NCI-H2029 treated with DMSO at 0.1 percent for 48 hours (cell line): ENCODE measurements at places on chromosomes 6 and 20.

DNA sequence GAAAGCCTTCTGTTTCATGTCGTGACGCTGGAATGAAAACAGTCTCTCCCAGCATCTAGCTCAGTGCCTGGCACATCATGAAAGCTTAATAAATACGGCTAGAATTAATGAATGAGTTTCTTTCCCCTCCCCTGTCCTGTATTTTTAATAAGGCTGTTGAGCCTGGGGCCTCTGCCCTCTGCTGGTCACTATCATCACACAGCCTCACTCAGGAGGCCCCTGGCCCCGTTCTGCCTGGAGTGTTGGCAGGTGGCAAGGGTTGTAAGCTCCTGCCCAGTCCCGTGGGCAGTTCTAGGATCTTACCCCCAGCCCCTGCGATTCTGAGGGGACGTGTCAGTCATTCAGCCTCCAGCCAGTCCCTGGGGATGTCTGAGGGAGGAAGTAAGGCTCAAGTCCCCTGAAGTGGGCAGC, 41.4 kb downstream of the PHACTR3 start:
- DNase-seq, result no peak

DNA sequence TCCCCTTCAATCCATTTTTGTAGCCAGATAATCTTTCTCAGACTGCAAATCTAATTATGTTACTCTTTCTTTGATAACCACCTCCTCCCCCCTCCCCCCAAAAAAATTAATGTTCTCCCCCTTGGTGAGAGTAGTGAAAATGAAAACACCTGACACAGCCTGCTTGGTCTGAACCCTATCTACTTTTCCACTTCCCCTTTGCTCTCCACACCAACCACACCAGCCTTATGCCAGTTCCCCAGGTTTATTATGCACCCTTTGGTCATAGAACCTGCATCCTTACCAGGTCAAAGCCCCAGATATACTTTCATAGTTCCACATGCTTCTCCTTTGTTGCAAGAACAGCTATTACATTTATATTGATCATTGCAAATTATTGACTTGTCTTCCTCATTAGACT, 19.4 kb downstream of the PFDN4 start:
- DNase-seq, result no peak

DNA sequence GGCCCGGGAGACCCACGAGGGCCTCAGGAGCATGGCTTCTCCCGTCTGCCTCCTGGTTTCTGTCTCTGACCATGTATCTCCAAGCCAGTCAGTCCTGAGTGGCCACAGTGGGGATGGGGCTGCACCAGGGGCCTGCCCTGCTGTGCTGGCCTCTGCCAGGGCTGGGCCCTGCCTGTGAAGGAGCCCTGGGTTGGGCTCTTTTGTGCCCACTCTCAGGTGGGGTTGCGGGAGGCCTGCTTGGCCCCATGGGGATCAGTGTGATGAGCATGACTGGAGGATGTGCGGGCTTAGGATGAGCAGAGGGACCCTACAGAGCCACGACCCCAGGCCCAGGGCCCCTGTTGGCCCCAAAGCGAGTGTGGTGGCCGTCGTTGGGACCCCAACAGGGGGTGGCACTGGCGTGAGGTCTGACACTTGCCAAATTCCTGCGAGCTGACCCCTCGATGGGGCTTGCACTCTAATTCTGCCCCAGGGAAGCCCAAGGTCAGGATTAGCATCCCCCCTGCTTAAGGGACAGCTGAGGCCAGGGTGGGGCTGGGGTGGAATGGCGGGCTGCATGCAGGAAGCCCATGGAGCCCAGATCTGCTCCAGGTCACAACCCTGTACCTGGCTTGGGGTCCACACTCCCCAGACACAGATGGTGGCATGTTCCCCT, 90.0 kb upstream of the BHLHE23 start:
- DNase-seq, result no peak

GRCh38 chr6:93418033-93418407, 1.3 kb downstream of the EPHA7 start:
- no peak for DNase-seq

DNA sequence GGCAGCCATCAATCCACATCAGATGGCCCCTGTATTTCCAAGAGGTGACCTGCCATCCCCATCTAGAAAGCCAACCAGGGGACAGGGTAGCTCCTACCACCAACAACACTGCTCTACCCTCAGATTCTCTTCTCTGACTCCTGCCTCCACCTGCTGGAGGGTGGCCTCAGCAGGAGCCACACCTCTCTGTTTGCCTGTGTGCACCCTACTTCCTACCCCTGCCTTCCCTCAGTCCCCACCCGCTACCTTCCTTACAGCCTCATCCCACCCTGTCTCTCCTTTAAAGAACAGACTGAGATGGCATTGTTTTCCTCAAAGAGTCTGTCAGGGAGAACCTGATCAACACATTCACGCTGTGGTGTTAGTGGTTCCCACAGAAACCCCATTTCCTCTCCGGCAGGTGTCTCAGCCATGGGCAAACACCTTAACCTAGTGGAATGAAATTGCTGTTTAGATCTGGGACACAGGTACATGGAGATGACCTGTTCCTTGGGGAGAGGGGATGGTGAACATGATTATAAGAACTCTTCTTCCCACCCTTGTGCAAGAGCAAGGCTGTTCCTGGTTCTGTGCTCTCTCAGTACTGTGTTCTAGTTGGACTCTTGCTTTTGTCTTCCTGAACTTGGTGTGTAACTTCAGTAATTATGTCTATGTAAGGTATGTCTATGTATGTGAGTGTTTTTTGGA, 1.8 kb downstream of the ENTPD6 start:
- no peak for DNase-seq

DNA sequence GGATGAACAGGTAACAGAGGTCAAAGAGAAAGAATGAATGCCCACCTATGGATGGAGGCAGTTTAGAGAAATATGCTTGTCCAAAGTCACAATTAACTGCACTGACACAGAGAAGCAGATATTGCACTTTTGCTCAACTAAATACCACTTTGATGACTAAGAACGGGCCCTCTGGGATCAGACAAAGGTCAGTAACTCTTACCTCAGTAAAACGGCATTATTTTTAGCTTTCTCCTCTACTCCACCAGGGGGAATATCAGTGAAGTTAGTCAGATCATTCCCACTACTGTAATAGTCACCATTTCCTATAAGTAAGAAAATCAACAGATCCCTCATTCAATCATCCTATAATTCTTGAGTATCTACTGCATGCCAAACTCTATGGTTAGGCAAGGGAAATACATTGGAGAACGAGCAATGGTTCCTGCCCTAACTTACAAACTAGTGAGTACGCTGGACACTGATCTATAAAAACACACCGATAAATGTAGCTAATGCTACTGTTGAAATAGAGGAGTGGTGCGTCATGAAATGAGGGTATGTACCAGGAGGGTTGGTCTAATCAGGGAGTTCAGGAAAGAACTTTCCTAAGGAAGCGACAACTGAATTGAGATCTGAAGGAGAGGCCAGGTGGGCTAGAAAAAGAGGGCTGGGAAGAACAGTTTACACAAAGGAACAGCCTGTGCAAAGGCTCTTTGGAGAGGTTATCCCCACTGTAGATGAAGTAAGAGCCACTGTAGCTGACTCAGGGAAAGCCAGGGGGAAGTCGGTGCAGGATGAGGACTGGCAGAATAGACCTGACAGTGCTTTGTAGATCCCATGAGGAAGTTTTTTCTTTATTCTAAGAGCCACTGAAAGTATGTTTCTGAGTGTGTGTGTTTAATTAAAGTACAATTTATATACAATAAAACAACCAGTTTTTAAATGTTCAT, 9.2 kb downstream of the ECI2 start:
- no peak for DNase-seq

GRCh38 chr6:109910571-109910970, 67.5 kb upstream of the GPR6 start:
- no peak for DNase-seq

DNA sequence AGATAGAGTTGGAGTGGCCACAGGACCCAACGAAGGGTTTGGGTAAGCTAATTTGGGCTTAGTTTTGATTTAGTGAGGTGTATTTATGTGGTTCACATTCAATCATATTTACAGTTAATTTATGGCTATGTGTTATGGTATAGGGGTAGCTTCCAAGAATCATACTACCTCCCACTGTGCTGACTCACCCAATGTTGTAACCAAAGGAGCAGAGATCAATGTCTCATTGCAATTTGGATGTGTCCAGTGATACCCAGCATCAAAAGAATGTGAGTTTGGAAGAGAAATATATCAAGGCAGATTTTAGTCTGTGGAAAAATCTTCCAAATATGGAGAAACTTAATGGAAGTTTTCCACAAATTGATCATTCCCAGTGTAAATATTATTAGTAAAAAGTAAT, 25.3 kb upstream of the SMIM8 start:
- no peak for DNase-seq

GRCh38 chr6:84466511-84466910, 239.1 kb upstream of the CEP162 start:
- DNase-seq, result no peak

DNA sequence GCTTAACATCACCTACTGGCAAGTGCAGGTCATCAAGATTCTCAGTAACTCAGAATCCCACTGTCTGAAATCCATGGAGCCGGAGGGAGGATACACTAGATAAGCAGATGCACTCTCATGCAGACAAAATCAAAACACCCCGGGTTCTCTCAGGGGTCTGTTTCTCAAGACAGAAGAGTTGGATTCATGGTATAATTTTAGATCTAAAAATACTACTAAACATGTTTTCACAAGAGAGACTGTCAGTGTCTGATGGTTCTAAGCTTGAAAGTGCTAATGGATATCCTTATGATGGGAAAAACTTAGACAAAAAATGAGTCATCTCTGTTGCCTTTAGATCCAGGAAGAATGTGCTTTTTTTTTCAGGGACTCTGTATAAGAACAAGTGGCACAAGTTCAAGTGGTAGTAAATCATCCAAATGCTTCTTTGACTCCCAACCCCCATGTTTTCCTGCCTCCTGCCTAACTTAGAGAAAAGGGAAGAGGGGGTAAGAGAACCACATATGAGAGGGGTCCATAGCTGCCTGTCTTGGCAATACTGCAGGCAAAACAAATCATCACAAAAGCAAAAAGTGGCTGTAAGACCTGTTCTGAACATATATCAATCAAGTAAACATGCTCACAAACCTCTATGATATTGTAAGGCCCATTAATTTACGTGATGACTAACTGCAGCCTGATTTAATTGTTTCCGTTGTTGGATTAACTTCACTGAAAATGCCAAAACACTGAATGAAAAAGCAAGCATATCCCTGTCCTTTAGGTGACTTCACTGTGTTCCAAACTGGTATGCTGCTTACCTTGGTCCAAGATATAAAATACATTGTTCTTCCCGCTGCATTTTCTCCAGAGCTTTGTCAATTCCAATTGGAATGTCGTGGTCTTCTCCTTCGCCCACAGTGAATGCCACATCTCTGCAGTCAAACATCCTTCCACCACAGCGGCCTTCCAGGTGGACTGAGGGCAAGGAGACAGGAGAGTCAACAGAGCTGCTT, 84.0 kb upstream of the TULP1 start:
- no peak for DNase-seq

DNA sequence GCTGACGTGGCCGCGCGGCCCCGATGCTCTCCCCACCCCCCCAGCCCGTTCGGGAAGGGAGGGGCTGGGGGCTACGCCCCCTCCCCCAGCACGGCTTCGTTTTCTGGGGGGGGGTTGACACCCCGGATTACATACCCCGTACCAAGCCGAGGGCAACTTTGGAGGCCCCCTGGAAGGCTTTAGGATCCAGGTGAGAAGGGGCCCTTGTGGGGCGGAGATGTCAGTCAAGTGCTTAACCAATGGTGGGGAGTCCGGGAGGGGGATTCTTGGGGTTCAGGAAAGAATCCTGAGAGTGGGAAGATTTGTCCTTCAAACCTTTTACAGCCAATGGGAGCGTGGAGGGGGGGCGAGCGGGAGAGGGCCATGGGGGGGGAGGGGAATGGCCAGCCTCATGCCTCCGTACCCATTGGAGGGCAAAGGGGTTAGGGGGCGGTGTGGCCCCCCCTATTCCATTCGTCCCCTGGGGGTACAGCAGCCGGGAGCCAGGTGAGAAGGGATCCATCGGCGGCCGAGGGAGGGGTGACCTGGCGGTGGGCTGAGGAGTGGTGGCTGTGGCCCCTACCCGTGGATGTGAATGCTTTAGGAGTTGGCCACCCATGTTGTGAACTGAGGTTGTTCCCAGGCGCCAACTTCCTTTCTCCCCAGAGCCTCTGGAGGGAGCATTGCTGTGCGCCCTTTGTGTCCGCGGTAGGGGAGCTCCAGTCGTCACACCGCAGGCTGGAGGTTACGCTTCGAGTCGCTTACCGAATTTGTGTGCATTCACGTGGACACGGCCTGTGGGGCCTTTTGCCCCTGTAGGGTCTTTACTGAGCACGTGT, 682 bp downstream of the BRD2 start:
- no peak for DNase-seq

GRCh38 chr6:38164131-38164481, 344.6 kb downstream of the ZFAND3 start:
- DNase-seq, result no peak

DNA sequence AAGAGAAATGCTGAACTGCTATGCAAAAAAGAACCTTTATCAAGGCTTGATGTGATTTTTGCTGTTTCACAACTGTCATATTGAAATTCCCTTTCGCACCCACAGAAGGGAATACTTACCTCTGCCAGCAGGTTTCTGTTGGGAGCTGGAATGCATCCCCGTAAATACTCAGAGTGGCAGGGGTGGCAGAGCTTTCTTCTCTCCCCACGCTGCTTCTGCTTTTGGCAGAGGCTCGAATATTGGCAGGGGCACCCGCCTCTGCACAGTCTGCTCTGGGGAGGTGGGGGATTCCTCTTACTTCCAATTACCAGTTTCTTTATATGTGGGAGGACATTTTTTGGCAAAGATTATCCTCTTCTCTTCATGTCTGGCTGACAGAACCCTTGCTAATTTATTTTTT, 28.4 kb downstream of the TMEM200A start:
- DNase-seq, result no peak

- DNase-seq, result peak; percentile 9
Observed at GRCh38 chr6:166351715-166352285, 9.5 kb upstream of the SFT2D1 start.

DNA sequence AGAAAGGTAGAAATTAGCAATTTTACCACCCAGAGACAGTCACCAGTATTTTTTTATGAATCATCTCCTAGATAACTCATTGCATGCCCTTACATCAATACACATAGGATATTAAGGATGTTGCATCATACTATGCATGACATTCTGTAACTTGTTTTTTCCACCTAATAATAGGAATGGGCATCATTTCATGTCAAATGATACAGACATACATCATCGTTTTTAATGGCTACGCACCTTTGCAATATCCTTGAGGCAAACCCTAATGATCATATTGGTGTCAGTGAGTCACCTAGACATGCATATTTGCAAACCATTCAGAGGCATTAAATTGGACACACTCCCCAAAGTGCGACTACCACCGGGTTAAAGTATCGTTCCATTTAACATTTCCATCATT, 309.7 kb upstream of the AGPAT4 start:
- no peak for DNase-seq

GRCh38 chr6:85361643-85362014, 88.3 kb upstream of the NT5E start:
- no peak for DNase-seq
